ENCODE measurements at places on chromosomes 1 and 21. TPM values are rescaled to one million over a fixed set of nuclear protein-coding genes. Genes with fewer than 3 reads are reported as not detected.

DNA sequence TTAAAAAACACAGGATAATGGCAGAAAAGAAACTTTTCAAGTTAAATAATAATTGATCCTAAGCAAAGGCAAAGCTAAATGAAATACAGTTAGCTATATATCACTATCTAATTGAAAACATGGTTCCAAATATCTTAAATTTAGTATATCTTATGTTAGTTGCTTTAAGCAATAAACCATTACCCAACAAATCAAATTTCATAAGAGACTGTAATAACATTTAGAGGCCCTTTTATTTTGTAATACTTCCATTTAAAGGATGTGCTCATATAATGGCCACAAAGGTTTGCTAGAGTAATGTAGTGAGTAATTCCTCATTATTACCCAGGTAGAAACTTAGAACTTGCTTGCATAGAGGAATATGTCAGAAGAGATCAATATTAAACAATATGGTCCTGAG lies 32.3 kb downstream of the RPL5 start:
- H3K4me1 ChIP-seq, result no peaks in the 10 kb centered on the region
- H3K36me3 ChIP-seq, result no peaks in the 10 kb centered on the region
- no peak overlapping the region for H3K27ac ChIP-seq
- no peaks in the 10 kb centered on the region for H3K27me3 ChIP-seq
- no peak for DNase-seq

GRCh38 chr1:150628766-150629114 lies 672 bp downstream of the ENSA start:
- H3K27me3 ChIP-seq, result no peaks in the 10 kb centered on the region
- no peak for DNase-seq
- peak overlapping the region; percentile 58 for H3K4me3 ChIP-seq
- peaks cover 19% of the 10 kb centered on the region for H3K4me1 ChIP-seq
- H3K27ac ChIP-seq, result peak overlapping the region; percentile 96

- peaks cover 31% of the 10 kb centered on the region for H3K4me1 ChIP-seq
- H3K27ac ChIP-seq, result peak overlapping the region; percentile 88
- peak; percentile 54 for DNase-seq
- H3K27me3 ChIP-seq, result no peaks in the 10 kb centered on the region
These were observed 84.7 kb downstream of the PDE9A start for GRCh38 chr21:42737951-42738590.

DNA sequence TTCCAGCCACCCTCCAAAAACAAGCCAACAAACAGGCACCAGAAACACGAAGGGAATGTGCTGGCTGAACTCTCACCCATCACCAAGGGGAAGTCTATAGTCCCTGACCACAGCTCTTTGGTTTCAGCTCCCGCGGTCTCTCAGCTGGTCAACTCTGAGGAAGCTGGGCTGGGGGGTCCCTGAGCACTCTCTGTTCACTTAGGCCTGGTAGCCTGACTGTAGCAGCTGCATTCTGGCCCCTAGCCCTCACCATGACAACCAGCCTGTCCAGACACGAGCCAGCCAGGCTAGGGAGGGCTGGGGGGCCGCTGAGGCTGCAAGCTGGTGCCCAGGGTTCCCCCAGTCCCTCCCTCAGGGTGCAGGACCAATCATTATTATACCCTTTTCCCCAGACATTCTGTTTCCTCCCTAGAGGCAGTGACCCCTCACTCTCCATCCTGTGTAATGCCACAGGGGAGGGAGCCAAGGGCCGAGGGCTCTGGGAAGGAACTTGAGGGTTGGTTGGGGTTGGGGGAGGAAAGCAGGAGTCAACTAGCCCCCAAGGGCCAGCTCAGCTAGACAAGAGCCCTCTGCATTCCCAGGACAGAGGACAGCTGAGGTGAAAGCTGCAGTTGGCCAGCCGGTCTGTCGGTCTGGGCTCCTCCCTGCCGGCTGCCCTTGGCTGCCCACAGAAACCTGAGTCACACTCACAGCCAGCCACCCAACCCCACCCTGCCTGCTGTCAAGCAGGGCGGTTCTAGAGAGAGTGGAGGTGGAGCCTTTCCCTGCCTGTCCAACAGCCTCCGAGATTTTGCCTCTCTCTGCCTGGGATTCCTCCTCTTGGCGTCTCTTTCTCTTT lies 1.2 kb upstream of the TRAPPC3 start:
- H3K4me1 ChIP-seq, result peaks cover 63% of the 10 kb centered on the region
- peak overlapping the region; percentile 97 for H3K27ac ChIP-seq
- H3K27me3 ChIP-seq, result no peaks in the 10 kb centered on the region
- peaks cover 4% of the 10 kb centered on the region for H3K36me3 ChIP-seq

- no peak overlapping the region for H3K27ac ChIP-seq
- no peaks in the 10 kb centered on the region for H3K4me1 ChIP-seq
- no peaks in the 10 kb centered on the region for H3K27me3 ChIP-seq
- H3K4me3 ChIP-seq, result no peak overlapping the region
- DNase-seq, result no peak
These were observed 14.5 kb upstream of the SERTAD4 start for GRCh38 chr1:210218047-210218446.

DNA sequence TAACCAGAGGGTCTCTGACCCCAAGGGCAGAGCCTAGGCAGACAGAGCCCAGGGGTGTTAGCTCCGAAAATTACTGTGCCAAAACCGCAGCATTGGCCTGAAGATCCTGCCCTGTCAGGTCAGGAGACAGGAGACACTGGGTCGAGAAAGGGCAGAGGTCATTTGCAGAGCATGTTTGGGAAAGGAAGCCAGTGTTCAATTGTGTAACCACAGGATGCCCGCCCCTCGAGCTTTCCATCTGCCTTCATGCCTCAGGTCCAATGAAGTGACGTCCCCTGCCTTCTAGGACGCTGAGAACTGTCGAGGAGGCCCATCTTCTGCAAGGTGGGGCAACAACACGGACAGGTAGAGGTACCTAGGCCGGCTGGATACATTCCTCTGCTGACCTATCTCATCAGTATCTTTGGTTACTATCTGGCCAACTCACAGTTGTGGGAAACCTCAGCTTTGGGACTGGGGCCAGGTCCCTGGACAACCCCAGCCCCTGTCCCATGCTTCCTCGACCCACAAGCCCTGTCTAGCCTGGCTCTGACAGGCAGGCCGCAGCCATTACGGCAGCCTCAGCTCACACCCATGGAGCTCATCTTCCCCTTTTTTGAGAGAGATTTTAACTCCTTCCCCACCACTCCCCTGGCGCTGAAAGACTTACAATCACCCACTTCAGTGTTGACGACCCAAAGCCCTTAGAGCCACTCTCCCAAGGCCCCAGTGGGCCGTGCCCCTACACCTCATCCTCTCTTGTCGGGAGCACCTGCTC lies 1.3 kb downstream of the ARL8A start:
- peak; percentile 67 for DNase-seq
- peak overlapping the region; percentile 92 for H3K27ac ChIP-seq
- no peaks in the 10 kb centered on the region for H3K27me3 ChIP-seq
- H3K4me3 ChIP-seq, result peak overlapping the region; percentile 96
- H3K4me1 ChIP-seq, result peaks cover 42% of the 10 kb centered on the region
- no peaks in the 10 kb centered on the region for H3K36me3 ChIP-seq

CASQ2 gene
- total RNA-seq, result 0.77 TPM

Data from upper lobe of left lung (tissue), 6 donors.